ENCODE measurements at places on chromosomes 5 and 9.

DNA sequence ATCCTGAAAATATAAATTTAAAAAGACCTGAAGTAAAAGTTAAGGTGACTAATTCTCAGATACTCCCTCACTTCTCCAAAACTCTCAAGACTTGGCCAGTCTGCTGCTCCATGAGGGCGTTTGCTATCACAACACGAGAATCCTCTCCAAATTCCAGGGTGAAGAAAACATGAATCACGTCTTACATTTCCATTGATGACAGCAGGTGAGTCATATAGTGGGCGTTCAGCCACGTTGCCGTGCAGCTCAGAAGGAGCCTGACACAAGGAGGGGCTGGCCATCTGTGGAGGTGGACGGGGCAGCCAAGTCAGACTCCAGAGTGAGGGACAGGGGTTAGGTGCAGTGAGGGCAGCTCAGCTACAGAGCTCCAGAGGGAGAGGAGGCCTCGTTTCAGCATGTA lies 555.1 kb upstream of the ADAMTS16 start:
- DNase-seq, result no peak

DNA sequence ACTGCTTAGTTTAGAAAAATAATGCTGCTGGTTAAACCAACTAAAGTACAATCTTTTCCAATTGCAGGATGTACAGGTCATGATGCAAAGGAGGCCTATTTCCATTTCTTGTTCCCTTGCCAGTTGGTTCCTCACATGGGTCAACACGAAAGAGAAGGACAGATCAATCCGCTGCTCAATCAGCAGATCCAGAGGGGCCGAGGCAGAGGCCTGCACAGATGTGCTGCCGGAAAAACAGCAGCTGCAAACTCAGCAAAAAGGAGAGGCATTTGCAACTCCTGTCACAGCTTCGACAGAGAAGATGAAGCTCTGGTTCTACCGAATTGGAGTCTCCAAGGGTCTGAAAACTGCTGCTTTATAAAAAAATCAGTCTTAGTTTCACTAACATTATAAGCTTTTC lies 69.8 kb downstream of the NIPSNAP3B start:
- no peak for DNase-seq

DNA sequence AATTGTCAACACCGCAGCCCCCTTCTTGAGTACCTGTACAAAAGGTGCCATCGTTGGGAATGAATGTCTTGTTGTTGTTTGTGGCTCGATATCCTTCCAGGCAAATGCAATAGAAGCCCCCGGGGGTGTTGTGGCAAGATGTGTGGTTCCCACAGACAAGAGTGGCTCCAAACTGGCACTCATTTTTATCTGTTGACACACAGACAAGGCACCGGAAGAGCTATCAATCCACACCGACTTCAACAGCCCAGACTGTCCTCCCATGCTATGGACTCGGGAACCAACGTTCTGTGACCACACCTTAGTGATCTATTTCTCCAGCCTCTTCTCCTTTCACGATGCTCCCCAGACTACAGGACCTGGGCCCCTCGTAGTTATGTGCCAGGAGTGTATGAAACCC lies 25.9 kb downstream of the SUSD1 start:
- DNase-seq, result no peak

DNA sequence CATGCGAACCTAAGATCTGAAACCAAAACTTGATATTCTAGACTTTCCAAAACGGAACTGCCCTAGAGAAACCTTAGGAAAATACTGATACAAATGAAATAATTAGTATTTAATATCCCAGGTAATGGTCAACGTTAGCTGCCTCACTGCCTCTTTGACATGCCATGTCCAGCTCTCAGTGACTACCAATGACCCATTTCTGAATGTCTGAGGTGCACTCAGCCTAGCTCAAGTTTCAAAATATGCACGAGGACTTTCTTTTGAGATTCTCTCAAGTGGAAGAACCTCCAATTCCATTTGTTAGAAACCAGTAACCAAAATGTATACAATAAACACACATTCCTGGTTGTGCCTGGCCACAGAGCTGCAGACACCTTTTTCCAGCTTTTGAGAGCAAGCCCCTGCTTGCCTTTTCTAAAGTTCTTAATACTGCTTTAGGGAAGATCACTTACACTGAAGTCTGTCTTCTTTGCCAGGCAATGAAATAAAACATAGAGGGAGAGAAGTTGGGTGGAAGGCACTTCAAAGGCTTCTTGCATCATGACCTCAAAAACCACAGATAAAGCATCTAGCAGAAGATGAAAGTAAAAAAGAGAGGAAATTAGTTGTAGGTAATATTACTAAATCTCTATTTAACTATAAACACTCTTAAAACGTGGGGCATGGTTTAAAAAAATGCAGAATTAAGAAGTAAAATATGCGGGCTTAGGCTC lies 87.9 kb downstream of the MRPS27 start:
- no peak for DNase-seq

GRCh38 chr5:61274511-61274911 lies 57.5 kb upstream of the ZSWIM6 start:
- no peak for DNase-seq

DNA sequence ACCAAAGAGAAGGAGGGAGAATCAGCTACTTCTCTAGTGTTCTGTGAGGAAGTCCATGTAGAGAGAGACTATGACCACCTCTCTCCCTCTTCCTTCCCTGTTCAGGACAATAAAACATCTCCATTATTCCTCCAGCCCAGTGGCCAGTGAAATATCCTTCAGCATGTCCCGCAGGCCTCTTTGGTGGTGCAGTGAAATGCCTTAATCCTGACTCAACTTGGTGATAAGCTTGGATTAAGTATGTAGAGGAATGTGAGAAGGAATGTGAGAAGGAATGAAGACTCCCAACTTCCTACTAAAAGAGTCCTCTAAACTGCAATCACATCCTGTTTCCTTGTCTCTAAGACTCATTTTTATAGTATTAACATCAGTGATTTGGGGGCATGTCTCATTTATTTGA lies 167.3 kb downstream of the TRPM3 start:
- no peak for DNase-seq

GRCh38 chr5:10441992-10442435 lies 335 bp downstream of the ROPN1L start:
- DNase-seq, result no peak

DNA sequence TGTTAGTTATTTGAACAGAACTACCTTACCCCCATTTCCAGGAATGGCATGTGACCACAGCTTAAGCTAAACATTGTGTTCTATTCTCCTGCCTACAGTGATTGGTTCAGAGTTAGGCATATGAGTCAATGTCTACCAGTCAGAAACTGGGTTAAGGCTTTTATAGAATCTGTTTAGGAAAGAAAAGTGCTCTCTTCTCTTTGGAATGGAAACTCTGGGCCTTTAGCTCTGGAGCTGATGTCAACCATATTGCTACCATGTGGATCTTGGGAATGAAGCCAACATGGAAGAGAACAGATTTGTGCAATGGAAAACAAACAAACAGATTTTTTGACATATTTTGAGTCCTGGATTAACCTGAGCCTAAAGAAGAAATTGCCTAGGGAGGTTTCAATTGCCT lies 488.9 kb upstream of the TNC start:
- no peak for DNase-seq

- DNase-seq, result no peak
These were observed 147.8 kb downstream of the HSPA4 start for GRCh38 chr5:133199417-133200178.

- no peak for DNase-seq
These were observed 75.7 kb downstream of the MEF2C start for GRCh38 chr5:88807327-88807726.

- no peak for DNase-seq
These were observed 187.3 kb upstream of the PIK3R1 start for GRCh38 chr5:68028131-68028727.

DNA sequence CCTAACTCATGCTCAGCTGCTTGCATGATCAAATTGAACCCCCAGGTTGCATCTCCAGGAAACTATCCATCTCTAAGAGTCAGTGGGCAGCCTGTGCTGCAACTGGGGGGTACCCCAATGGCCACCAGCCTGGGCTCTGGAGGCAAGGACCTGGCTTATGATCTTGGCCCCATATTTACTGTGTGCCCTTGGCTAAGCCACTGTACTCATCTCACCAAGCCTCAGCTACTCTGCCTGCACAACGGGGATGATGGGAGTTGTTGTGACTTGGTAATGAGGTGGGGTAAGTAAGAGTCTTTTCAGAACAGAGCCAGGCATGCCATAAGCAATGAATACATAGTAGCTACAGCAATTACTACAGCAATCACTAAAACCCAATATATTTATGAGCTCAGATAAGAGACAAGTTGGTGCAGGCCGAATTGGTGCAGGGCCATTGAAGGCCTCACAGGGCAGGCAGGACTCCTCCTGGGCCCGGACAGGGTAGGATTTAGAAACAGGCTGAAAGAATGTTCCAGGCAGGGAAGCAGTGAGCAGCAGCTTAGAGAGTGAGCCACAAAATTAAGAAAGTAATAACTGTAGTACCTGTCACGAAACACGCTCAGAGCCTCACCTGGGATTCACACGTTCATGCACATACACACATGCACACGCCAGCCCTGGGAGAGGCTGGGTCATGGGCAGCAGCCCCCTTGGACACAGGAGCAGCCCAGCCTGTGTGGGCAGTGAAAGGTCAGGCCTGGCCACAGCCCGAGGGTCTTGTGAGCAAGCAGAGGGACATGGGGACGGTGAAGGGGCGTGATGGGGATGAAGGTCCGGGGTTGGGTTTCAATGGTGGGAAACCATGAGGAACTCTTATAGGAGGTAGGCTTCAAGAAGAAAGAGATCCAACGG lies 74.1 kb downstream of the PAX5 start:
- no peak for DNase-seq

DNA sequence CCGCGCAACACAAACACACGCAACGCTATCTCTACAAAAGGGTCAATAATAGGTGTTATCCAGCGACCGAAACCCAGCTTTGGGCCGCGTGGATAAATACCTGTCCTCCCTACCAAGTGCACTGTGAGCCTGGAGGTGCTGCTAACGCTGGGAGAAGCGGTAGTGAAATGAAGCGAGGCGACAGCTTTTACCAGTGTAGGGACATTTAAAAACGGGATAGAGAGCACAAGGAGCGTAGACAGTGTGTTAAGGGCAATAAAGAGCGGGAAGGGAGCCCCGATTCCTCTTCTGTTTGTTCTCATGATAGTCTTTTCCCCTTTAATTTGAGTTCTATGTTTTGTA lies 421 bp upstream of the DEPDC1B start:
- no peak for DNase-seq

DNA sequence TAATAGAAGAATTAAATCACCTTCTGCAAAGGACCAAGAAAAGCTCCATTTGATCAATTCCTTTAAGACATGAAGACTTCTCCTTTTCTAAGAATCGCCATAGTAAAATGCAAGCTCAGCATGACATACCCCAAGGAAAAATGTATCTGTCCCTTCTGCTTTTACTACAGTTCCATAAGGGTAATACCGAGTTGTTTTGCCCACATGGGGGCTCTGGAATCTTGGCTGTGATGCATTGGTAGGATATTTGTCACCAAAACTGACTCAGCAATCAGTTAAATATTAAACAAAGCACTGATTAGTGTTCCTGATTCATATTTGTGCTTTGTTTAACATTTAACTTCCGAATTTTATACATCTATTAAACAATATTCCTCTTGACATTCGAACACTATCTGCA lies 24.3 kb upstream of the KCNIP1 start:
- peak; percentile 71 for DNase-seq

- DNase-seq, result peak; percentile 18
These were observed 61.8 kb downstream of the SPATA31C2 start for GRCh38 chr9:88076286-88077070.

DNA sequence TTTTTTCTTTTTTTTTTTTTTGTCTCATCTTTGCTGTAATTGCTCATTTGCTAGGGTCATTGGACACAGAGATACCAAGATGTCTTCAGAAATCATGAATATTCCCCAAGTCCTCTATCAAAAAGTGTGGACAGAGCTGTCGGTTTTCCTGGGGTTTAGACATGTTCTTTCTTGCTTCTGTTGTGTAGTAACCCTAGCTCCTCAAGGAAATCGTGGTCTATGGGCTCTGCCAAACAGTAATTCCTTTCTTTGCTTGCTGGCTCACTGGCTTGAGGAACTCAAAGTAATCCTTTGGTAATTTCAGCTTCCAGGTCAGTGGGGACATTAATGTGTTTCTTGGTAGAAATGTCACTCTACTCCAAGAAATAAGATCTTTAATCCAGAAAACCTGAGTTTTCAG lies 101.7 kb downstream of the TMC1 start:
- no peak for DNase-seq

GRCh38 chr9:70910598-70910997 lies 210.8 kb downstream of the TRPM3 start:
- DNase-seq, result no peak

GRCh38 chr9:124593200-124593599 lies 86.0 kb upstream of the NR5A1 start:
- no peak for DNase-seq

DNA sequence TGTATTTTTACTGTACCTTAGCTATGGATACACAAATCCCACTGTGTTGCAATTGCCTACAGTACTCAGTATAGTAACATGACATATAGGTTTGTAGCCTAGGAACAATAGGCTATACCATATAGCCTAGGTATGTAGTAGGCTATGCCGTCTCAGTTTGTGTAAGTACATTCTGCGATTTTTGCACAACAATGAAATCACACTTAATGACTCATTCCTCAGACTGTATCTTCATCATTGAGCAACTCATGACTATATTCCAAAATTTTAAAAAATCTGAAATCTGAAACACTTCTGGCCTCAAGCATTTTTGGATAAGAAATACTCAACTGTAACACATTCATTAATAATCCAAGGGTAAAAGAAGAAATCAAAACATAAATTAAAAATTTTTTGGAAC lies 666.8 kb upstream of the GRAMD2B start:
- no peak for DNase-seq

DNA sequence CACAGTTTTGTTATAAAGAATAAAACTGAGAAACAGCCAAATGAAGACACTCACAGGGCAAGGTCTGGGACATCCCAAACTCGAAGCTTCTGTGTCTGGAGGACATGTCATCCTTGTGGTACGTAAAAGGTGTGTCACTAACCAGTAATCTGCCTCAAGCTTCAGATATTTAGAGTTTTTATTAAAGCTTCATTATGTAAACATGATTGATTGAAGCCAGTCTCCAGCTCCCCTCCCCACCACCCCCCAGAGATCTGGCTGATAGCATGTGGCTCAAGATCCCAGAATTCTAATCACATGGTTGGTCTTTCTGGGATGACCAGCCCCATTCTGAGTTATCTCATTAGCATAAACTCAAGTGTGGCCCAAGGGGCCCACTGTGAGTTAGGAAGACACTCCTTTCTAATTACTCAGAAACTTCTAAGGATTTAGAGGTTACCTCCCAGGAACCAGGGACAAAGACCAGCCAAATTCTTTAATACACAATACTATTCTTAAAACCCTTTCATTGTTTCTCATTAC lies 31.4 kb upstream of the ERAP1 start:
- DNase-seq, result no peak

DNA sequence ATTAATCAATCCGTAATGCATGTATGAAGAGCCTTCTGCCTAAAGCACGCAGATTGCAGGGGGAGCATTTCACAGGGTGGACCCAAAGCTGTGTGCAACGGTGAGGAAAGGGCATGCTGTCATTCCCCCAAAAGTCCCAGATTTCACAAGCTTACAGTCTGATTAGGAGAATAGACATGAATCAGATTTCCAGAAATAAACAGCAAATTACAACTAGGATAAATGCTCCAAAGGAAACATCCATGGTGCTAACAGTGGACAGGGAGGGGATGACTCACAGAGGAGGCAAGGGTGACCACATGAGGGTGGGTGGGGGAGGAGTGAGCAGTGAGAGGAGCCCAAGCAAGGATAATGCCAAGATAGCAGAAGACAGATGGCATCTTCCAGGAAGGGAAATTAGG lies 258.4 kb upstream of the TAS2R1 start:
- peak; percentile 8 for DNase-seq

- DNase-seq, result no peak
These were observed 35.2 kb upstream of the NFIB start for GRCh38 chr9:14349146-14349446.

All from suppressor macrophage treated with lipopolysaccharide for 1 hour (primary cell).